ENCODE measurements at places on chromosomes 2 and 18.

DNA sequence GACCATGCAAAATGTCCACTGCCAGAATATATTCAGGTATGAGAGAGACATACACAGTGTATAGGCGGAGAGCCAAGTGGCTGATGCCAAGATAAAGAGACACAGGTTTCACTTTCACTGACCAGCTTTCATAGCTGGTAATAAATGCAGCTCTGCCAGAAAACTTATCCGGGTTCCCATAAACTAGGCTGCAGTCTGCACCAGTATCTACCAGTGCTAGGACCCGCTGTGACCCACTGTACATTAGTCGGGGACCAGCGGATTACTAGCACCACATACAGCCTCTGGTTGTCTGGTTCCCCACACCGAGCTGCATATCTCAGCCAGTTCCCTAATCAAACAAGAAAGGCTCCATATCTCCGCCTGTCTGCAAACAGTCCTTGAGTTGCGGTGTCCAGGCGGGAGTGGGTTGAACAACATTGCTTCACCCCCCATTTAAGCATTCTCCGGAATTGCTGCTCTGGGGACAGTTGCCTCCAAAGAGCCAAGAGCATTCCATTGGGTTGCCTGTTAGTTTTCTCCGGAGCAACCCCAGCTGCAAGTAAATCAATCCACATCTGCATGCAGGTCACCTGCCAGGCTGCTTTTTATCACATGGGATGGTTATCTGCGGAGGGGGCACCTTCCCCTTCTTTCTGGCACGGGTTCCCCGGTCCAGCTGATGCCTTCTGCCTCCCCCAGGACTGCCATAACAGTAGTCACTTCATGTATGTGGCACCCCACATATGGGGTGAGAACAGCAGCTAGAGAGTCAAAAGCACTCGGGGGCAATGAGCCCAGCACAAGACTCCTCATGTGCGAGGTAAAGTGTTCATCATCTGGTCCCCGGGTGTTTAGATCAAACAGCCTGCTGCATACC lies 18.0 kb upstream of the KLHL23 start:
- no peak for DNase-seq

- peak; percentile 84 for DNase-seq
Measured at GRCh38 chr2:38446906-38447561, 70.0 kb upstream of the ATL2 start.

DNA sequence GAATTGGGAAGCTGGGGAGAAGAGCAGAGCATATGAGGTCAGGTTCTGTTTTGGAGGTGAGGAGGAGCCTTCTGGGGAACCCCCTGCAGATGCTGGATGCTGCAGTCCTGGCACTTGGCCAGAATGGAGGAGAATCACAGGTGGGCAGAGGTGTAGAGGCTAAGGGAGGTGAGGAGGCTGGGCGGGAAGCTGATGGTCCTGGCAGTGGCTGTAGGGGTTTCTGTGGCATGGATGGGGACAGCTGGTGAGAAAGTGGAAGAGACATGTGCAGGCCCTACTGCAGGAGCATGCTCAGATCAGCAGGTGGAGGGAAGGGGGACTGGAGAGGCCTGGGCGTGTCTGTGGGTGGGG lies 101.3 kb downstream of the DYSF start:
- no peak for DNase-seq

DNA sequence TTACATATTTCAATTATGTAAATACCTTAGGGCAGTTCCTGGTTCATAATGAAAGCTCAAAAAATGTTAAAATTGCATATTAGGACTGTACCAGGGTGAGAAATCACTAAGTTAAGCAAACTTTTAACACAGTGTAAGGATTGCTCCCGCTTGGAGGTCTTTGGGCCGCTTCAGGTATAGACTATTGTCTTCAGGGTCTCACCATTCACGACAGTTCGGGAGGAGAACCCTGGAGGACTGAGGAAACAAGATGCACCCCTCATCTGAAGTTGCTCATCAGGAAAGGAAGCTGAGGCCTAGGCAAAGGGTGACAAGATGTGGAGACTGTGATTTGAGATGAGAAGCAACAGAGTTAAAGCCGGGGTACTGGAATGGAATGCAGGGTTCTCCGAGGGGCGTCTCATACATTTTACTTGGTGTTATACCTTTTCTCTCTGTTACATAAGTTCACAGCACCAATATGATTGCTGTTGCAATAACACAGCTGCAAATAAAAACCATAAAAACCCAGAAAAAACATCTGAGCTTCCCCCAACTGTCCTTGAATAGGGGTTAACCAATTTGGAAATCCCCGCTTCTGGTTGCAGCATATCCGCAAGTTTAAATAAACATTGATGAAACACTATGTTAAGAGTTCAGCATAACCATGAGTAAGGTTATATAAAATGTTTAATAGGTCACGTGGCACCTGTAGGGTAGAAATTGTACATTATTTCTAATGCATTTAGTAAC lies 40.1 kb downstream of the FBXO48 start:
- DNase-seq, result peak; percentile 71

DNA sequence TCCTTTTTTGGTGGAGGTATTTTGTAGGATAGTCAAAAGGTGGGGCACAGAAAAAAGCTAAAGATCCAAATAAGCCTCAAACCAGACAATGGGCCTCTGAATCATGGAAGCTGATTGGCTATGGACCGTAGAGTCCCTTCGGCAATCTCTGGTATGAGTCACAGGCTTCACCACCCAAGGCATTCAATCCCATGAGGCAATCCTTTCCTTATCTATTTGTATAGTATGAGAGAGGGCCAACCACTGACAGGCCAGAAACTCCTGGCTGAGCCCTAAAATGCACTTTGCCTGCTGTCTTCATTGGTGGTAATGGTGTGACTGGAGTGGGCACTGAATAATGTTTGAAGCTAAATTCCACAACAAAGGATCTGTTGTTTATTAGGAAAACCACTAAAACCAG lies 38.7 kb upstream of the MEX3C start:
- peak; percentile 91 for DNase-seq

DNA sequence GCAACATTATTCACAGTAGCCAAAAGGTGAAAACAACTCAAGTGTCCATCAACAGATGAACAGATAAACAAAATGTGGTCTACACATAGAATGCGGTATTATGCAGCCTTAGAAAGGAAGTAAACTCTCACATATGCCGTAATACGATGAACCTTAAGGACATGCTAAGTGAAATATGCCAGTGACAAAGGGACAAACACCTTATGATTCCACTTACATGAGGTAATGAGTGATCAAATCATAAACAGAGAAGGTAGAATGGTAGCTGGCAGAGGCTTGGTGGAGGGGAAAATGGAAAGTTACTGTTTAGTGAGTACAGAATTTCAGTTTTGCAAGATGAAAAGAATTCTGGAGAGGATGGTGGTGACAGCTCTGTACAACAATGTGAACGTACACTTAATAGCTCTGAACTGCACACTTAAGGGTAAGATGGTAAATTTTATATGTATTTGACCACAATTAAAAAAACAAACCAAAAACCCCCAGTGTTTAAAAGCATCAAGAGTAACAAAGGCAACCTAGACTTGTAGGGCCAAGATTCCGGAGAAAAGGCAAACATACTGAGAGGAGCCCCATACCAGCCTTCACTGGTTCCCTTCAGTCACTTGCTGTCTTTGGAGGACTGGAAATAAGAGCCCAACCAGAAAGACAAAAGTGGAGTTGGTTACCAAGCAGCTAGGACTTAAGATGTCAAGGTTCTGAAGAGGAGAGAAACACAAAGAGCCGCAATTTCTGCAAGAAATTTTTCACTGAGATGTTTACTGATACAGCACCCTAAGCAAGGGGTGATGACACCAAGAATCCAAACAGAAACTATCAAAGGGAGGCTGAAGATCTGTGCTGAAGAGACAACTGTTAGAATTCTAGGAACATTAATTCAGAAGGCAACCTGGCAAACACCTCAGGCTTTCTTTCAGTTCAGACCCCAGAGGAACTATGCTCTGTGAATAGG lies 61.3 kb downstream of the CUL3 start:
- DNase-seq, result peak; percentile 34

Data from bronchial epithelial cell (primary cell).